AG04450 (cell line): ENCODE measurements at places on chromosomes 16 and 17.

- DNase-seq, result no peak
Observed at GRCh38 chr16:30996324-30996984, 11.4 kb downstream of the HSD3B7 start.

GRCh38 chr16:68921637-68922036, 78.3 kb downstream of the TANGO6 start:
- no peak for DNase-seq

- DNase-seq, result no peak
Observed at GRCh38 chr17:46097497-46097896, 95.7 kb downstream of the KANSL1 start.

DNA sequence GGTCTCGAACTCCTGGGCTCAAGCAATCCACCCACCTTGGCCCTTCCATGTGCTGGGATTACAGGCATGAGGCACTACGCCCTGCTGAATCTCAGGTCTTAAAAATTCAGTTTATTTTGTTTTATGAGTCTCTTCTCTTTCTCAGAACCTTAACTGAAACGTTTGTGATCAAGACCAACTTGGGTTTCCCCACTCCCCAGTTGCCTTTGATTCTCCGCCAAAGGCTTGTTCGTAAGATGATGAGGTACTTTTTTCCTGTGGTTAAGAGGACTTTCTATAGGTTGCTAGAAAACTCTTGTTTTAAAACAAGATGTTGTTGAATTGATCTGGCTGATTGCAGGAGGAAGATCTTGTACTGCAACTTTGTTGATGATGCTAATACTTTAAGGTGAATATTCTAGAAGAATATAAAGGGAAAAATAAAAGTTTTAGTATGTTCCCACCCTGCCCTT, 11.7 kb downstream of the ABCC1 start:
- no peak for DNase-seq

DNA sequence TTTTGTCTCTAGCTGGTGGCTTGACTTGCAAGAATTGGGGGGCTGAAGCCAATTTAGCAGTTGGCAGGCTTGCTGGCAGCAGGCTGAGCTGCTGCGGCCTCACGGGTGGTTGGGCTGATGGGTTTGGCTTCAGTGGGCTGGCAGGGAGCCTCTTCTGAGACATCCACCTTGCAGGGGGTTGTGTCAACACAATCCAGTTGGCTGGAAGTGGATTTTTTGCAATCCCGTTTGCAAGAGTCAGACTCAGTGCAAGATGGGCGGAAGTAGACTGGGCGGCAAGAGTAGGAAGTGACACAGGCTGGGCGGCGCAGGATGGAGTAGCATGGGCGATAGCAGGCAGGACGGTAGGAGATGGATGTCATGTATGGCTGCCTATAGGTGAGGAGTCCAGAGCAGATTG, 1.5 kb downstream of the KRTAP16-1 start:
- no peak for DNase-seq
